ENCODE measurements at places on chromosomes 1 and 21. TPM values are rescaled to one million over a fixed set of nuclear protein-coding genes. Genes with fewer than 3 reads are reported as not detected.

DNA sequence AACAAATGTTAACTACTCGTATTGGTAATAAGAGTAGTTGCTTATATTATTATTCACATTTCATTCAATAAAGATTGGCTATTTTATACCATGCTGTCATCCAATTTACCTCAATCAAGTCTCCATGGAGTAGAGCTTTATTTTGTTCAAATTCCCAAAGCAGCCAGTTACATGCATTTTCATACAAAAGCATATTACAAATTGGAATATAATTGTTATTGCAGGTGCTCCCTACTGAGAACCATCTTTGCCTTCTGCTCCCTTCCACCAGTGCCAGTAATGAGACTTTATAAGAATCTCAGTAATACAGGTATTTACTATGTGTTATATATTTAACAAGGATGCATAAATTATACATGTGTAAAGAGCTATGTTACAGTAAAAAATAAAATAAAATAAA, 54.2 kb downstream of the FOXJ3 start:
- no peak overlapping the region for H3K27ac ChIP-seq
- no peak for DNase-seq
- H3K36me3 ChIP-seq = no peaks in the 10 kb centered on the region
- no peak overlapping the region for H3K4me3 ChIP-seq
- H3K4me1 ChIP-seq = no peaks in the 10 kb centered on the region

GRCh38 chr1:4059270-4059669, 159.2 kb upstream of the C1orf174 start:
- H3K36me3 ChIP-seq = no peaks in the 10 kb centered on the region
- H3K27me3 ChIP-seq = no peaks in the 10 kb centered on the region
- no peaks in the 10 kb centered on the region for H3K4me1 ChIP-seq
- no peak overlapping the region for H3K27ac ChIP-seq

ANKRD65 gene
- total RNA-seq = not detected

GRCh38 chr21:28953247-28953646, 39.4 kb downstream of the LTN1 start:
- no peaks in the 10 kb centered on the region for H3K4me1 ChIP-seq
- H3K27me3 ChIP-seq = no peaks in the 10 kb centered on the region
- no peaks in the 10 kb centered on the region for H3K36me3 ChIP-seq
- no peak for DNase-seq
- no peak overlapping the region for H3K27ac ChIP-seq

DNA sequence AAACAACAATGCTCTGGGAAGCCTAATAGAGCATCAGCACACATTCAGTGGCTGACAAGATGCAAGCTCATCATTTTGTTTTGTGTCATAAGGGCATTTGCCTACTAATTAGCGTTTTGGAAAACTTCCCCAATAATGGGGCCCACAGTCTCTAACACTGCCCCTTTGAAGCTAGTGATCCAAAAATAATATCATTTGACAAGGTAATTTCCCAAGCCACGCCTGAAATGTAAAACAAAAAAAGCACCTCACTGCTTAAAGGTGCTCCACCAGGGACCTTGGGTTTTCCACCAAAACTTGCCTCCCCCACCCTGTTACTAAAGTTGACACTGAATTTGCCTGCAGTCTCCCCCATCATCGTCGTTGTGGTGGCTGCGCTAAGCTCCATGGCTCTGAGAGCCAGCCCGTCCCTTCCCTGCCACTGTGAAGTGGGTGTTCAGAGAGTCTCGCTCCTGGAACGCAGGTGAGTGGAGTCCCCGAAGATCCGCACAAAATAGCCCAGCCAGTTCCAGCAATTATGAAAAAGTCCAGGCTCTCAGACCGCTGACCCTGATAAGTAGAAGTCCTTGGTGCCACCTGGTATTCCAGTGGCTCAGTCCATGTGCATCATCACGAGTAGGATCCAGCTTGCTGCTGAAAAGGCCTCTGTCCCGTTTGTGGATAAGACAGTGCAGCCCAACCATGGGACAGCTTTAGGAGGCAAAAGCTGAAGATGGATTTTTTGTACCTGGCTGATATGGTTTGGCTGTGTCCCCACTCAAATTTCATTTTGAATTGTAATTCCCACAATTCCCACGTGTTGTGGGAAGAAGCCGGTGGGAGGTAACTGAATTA, 52.2 kb downstream of the RAB3GAP2 start:
- H3K27me3 ChIP-seq = no peaks in the 10 kb centered on the region
- peaks cover 4% of the 10 kb centered on the region for H3K36me3 ChIP-seq
- no peak for DNase-seq
- H3K4me3 ChIP-seq = no peak overlapping the region

- H3K4me3 ChIP-seq = no peak overlapping the region
- no peaks in the 10 kb centered on the region for H3K36me3 ChIP-seq
- no peaks in the 10 kb centered on the region for H3K27me3 ChIP-seq
- DNase-seq = no peak
Measured at GRCh38 chr21:32132881-32133280, 146.0 kb downstream of the MIS18A start.

DIO1 gene
- not detected for total RNA-seq

DNA sequence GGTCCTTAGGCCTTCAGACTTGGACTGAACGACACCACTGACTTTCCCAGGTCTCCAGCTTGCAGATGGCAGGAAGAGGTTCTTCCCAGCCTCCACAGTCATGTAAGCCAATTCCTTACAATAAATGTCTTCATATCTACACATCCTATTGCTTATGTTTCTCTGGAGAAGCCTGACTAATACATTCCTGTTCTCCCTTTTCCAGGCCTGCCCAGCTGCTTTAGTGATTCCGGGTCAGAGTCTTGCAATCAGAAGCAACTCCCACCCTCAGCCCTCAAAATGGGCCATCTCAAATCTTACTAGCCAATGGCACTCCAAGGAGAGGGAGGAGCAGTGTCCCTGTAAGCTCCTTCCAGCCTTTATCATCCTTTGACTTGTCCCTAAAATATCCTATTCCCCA, 16.4 kb upstream of the CPT2 start:
- no peak for DNase-seq
- no peaks in the 10 kb centered on the region for H3K27me3 ChIP-seq
- H3K36me3 ChIP-seq = no peaks in the 10 kb centered on the region
- H3K4me1 ChIP-seq = no peaks in the 10 kb centered on the region
- H3K27ac ChIP-seq = no peak overlapping the region
